ENCODE measurements at places on chromosomes 3 and 15.

- no peak for DNase-seq
These were observed 30.4 kb upstream of the TRPM1 start for GRCh38 chr15:31131853-31132375.

- DNase-seq, result peak; percentile 10
These were observed 68.7 kb downstream of the LMLN start for GRCh38 chr3:198028718-198029117.

- no peak for DNase-seq
These were observed 251.1 kb upstream of the CMC1 start for GRCh38 chr3:27990324-27990723.

GRCh38 chr3:30940740-30941139 lies 46.3 kb upstream of the GADL1 start:
- no peak for DNase-seq

DNA sequence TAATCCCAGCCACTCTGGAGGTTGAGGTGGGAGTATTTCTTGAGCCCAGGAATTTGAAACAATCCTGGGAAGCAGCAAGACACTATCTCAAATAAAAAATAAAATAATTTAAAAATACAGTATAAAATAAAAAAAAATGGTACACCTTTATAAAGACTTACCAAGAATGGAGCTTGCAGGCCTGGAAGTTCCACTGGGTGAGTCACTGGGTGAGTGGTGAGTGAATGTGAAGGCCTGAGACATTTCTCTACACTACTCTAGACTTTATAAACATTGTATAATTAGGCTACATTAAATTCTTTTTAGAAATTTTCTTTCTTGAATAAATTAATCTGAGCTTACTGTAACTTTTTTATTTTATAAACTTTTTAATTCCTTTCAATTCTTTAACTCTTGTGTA lies 609.1 kb upstream of the BCHE start:
- DNase-seq, result no peak

DNA sequence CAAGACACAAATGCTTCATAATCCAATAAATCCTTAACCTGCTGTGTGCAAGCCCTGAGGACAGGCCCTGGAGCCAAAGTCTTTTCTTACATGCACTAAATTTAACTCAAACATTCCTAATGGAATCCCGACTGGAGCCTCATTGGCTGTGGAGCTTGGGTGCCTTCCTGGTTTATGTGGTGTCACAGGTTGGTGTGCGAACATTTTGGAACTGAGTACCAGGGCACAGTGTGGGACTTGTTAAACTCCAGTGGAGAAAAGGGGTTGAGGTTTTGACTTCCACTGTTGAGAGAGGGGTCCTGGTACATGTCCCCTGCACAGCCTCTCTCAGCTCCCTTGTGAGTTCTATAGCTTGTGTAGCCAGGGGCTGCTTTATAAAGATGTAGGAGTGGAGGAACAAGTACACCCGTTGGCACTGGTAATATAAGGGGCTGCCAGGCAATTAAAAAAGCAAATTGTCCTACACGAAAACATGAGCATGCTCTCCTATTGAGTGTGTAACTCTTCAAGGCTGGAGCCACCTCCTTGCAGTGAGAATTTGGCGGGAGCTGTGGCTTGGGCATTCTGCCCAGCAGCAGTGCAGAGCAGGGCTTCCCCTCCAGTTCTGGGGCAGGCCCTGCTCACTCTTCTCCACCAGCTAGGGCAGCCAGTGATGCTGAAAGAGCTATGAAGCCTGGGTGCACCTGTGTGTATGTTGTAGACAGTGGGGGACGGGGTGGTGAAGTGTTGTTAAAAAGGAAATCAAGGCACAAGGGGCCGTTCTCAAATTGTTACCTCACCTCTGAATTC lies 218.1 kb downstream of the CLSTN2 start:
- no peak for DNase-seq

- DNase-seq, result peak; percentile 41
These were observed 89.0 kb upstream of the FGF12 start for GRCh38 chr3:192816351-192816750.

GRCh38 chr3:63961891-63962290 lies 49.7 kb upstream of the SCAANT1 start:
- no peak for DNase-seq

GRCh38 chr3:154178172-154178571 lies 57.0 kb downstream of the ARHGEF26 start:
- no peak for DNase-seq

DNA sequence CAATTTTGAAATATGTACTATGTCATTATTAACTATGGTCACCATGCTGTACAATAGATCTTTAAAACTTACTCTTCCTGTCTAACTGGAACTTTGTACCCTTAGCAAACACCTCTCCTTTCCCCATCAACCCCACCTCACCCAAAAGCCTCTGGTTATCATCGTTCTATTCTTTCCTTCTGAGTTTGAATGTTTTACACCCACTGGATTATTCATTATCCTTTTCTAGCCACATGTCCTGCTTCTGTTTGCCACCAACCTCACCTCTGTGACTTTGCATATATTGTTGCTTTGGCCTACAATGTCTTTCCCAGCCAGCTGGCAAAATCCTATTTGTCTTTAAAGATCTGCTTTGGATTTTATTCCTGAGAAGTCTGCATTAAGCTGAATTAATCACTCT lies 102.6 kb upstream of the TSPAN3 start:
- DNase-seq, result no peak

DNA sequence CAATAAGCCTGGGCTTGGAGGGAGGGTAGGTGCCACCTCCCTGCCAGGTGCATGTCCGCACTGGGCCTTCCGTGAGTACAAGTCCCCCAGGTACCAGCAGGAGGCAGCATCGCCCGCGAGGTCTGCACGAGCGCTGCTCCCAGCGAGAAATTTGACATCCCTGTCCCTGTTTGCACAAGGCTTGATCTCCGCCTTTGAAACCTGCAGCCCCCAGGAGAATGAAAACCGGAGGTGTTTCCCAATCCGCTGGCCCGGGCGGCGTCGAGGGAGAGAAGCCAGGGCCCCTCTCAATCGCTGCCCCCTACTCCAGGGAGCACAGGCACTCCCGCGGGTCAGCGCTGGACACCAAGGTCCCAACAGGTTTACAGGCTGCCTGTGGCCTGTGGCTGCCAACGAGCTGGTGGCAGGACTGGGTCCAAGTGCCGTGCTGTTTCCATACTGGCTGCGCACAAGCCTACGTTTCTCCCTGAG lies 961 bp downstream of the HAPLN3 start:
- DNase-seq, result no peak

DNA sequence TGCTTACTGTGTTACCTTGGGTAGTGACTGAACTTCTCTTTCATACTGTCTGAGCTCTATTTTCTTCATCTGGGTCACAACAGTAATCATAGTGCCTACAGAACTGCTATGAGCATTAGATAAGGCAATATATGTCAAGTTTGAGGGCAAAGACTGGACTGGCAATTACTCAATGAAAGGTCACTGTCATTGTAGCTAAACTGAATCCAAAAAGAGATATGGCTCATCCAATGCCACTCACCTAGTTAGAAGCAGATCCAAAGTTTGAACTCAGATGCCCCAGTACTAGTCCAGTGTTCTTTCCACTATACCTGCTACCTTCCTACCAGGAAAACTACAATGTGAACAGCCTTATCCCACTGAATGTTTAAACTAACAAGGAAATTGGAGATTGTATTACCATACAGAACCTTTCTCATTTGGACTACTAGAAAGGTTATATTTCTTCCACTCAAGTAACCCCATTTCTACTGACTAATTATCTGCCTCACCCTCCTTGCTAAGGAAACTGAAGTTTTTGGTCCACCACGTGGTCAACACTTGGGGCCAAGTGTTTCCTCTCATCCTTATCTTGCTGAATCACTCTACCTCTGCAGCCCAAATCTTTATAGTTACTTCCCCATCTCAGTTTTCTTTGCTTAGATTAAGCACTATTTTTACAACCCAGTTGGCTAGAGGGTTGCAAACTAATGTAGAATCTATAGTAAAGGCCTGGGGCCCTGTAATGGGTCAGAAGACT lies 202.3 kb upstream of the LPP start:
- DNase-seq, result no peak

DNA sequence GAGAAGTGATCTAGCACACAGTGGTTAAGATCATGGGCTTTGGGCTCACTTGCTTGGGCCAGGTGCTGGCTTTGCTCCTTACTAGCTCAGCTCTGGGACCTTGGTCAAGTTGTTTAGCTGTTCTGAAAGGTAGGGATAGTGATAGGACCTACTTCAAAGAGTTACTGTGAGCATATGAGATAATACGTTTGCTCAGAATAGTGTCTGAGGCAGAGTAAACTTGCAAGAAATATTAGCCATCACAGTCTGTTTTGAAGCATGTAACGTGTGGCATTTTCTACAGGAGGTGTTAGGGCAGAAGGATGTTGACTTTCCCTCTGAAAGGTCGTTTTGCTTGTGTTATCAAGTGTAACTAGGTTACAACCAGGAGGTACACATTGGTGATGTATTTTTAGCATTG lies 34.5 kb upstream of the NFKBIZ start:
- DNase-seq, result no peak

DNA sequence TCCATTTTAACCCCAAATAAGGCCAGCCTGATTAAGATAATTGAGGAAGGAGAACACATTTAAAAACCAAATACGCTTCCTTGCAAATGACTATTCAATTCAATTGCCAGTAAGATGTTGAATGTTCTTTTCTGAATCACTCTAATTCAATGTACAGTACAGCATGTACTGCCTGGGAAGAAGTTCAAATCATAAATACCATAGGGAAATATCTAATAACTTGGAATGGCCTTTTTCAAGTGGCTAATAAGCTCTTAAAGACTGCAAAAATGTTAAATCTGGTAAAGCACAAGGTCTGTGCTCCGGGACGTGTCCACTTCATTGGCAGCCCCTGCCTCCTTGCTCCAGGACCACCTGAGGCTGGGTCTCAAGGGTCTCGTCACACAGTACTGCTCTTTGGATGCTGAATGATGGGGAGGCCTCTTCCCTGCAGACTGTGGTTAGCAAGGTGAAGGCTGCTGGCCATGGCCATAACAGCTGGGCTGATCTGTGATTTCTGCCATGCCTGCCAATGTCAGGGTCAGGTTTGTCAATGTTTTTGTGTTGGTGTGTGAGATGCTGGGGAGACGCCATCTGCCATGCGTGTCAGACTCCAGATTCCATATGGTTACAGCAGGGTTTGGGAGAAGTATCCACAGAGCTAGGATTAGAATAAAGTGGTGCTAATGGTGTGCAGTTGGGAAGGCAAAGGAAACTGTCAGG lies 300.5 kb downstream of the ADAMTS17 start:
- DNase-seq, result no peak

- DNase-seq, result no peak
These were observed 96.3 kb downstream of the EOMES start for GRCh38 chr3:27625864-27626263.

- no peak for DNase-seq
These were observed at the start of gene GABRG3 for GRCh38 chr15:26970712-26971210. TSS of gene GABRG3 (plus strand) at chr15:26971181.

GRCh38 chr3:144815655-144816054 lies 844.0 kb downstream of the DIPK2A start:
- no peak for DNase-seq

DNA sequence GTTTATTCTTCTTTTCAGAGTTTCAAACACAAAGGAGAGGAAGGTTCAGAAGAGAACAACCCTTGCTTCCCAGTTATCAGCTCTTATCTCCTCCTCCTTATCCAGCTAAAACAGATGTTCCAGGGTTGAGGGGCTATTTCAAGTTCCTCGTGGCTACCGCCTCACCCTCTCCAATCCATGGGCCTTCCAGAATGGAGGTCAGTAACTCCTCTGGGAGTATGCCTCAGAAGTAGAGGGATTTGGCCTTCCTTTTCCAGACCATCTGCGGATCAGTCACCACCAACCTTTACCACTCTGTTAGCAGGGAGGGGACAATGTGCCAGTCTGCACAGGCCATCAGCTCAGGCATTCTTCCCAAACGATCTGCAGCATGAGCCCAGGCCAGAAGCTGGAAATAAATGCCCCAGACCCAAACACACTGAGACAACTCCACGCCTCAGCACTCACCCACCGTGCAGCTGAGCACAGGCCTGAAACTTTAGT lies 14.8 kb downstream of the HTR3C start:
- DNase-seq, result no peak

- no peak for DNase-seq
These were observed 84.3 kb downstream of the RPLP1 start for GRCh38 chr15:69536726-69537512.

DNA sequence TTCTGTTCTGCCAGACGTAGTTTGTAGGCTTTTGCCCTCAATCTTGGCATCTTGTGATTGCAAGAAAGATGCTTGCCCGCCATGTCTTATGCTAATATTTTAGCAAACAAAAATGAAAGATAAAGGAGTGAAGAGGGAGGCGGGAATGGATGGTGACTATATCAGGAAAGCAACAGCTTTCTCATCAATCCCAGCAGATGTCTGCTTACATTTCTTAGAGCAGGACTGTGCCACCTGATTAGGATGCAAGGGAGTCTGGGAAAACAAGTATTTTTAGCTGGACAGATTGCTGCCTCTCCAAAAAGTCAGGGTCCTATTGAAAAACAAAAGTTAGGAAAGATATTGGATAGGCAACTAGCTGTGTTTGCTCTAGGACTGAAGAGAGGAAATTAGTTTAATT lies 34.6 kb upstream of the DPH6 start:
- DNase-seq, result no peak

- DNase-seq, result peak; percentile 90
These were observed 197.5 kb upstream of the C2CD4B start for GRCh38 chr15:62362608-62363007.

Data from AG08395 (cell line).